ENCODE measurements at places on chromosomes 7 and 10.
A peak's percentile ranks its signal among the peaks of the same experiment; 100 is the strongest.

GRCh38 chr7:14018751-14019150 is 29.3 kb upstream of the ETV1 start:
- no peak for DNase-seq

DNA sequence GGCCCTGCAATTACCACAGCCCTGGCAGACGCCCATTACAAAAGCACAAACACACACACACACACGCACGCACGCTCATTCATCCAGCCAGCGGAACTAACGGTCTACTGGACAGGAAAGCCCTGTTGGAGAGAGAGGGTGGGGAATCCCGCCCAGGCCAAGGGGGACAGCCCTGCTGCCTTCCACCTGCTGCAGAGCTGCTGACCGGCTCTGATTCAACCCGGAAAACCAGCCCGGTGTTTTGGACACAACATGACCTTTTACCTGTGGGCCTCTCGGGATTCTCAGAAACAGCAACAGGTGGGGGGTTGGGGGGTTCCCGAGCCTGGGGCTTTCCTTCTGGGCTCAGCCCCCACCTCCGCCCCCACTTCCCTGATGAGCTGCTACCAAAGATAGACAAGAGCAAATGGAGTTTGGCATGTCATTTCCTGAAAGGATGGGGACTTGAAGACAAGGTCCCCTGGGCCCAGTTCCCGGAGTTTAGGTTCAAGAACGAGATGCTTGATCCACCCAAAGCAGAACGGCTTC is 18.5 kb upstream of the SERPINE1 start:
- no peak for DNase-seq

DNA sequence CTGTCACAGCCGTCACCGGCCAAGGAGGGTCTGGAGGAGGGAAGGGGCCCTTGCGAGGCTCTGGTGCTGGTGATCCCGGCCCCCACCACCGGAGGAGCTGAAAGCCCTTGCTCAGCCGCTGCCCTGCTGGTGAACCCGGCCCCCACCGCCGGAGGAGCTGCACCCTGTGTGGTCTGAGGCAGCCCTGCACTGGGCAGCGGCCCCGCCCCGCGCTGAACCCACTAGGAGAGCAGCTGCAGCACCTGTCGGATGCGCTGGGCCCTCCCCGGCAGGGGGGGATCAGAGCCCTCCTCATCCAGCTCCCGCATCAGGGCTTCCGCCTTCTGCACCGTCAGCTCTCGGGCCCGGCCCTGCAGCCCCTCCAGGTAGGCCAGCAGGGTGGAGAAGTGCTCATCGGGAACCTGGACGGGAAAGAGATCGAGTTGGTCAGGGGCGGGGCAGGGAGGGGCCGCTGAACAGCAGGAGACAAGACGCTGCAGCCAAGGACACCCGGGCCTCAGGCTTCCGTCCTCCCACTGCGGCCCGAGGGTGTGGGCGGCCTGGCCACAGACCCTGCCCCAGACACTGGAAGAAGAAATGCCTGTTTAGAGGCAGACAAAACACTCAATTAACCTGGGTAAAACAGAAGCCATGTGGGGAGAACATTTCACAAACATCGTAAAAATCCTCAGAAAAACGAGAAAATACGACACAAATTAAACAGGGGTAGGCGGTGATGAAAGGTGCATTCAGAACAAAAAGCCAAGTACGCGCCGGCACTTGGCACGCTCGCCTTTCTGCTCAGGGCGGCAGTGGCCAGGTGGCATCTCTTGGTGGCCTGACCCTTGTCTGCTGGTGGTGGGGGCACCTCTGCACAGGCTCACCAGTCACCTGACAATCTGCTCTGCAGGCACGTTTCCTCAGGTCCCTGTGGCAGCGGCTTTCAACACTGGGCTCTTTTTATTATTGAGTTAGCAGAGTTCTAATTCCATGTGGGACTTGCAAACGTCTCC is 14.7 kb downstream of the CYP2W1 start:
- no peak for DNase-seq

GRCh38 chr10:71550628-71551027 is 153.9 kb downstream of the CDH23 start:
- DNase-seq, result no peak

DNA sequence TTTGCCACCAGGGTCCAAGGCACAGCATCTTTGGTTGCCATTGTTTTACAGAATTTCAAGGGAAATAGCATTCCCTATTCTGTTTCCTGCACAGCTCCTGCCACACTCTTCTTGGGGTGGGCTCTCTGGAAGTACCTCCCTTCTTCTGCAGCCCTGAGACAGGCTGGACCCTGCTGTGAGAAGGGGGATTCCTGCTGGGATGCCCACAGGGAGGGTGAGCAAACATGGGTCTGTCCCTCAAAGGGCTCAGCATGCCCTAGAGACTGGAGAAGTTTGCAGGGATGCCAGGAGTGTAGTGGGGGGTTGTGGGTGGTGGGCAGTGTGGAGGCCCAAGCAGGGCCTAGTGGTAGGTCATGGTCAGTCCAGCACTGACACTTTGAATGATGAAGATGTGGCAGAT is 222.2 kb upstream of the GPR26 start:
- no peak for DNase-seq

DNA sequence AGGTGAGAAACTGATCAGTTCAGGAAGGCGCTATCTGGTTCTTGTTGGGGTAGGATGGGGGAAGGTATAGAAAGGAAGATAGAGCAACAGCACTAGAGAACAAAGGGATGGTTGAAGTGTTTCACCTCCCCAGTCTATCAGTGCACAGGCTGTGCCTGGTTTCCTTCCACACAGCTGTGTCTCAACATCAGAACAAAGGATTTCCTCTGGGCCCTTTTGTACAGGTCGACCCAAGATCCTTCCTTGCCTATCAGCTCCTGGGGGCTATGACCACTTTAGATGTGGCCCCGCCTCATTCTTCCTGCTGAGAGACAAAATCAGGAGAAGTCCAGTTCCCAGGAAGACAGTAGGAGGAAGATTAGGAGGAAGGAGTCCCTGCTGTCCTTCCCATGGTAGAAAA is 65.6 kb downstream of the NAMPT start:
- no peak for DNase-seq

- DNase-seq, result peak; percentile 30
These were observed 9.0 kb downstream of the TACR2 start for GRCh38 chr10:69407621-69408301.

- DNase-seq, result no peak
These were observed 114.1 kb upstream of the WNT16 start for GRCh38 chr7:121214657-121215056.

DNA sequence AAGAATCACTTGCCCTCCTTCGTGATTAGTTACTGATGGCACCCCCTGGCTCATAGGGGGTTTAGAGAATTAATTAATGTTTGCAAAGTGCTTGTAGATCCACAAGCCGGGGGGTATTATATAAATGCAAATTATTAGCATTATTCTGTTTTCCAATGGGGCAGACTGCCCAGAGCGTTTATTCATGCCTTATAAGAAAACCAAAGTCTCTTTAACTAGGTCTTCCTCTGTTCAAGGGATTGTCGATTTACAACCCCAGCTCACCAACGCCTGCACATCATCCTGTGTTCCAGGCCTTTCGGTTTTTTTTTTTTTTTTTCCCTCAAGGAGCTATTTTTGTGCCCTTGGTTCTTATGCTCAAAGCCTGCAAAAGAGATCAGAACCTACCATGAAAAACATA is 630.7 kb downstream of the PARD3 start:
- DNase-seq, result no peak

DNA sequence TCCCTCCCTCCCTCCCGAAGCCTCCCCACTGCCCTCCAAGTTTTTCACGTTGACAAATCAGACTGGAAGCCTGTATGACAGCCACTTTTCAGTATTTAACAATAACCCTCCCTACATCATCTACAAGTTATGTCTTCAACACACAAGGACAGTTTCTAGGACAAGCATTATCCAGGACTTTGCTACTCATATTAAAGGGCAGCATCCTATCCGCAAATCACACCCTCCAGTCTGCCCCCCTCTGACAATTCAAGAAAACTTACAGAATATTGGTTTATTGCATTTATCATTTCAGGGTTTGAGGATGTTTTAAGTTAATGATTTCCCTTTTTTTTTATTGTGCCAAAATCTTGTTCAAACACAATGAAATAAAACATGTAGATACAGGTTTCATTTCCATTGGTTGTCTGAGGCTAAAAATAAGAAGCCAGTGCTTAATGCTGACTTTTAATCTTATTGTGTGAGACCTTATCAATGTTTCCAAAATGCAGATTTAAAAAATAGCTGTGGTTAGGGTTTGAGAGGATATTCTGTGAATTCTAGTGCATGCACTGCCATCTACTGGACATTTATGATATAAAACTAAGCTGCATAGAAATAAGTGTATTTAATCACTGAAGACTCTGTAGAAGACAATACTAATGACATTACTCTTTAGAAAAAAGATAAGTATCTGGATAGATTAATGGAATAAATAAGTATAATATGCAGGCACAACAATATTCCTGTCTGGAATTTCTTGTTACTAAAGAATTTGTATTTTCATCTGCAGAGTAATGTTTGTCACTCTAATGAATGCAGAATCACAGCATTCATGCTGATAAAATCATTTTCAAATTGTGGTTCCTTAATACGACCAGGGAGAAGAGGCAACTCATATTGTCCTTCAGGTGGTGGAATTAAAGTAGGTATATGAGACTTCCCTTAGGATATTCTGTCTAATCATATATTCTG is 64.1 kb downstream of the CAV1 start:
- DNase-seq, result peak; percentile 63

- DNase-seq, result no peak
These were observed 259.4 kb upstream of the CELF2 start for GRCh38 chr10:10758306-10758705.
